Activated naive CD4-positive, alpha-beta T cell (primary cell): ENCODE measurements at places on chromosomes 12 and 14.

- DNase-seq = no peak
These were observed 105.3 kb downstream of the SLC6A15 start for GRCh38 chr12:84807249-84807648.

DNA sequence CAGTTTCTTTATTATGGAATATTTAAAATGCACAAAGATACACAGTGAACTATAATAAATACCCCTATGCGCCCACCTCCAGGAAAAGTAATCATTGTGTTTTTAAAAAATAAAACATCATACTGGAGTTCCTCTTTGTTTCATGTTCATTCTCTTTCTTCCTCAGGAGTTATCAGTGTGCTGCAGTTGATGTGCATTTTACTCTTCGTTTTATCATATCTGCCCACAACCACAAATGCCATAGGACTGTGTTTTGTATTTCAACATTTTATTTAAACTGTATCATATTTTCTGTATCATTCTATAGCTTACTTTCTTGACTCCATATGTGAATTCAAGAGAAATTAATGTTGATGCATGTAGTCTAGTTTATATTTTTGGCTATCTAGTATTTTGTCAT, 53.9 kb downstream of the TSHR start:
- DNase-seq = no peak

DNA sequence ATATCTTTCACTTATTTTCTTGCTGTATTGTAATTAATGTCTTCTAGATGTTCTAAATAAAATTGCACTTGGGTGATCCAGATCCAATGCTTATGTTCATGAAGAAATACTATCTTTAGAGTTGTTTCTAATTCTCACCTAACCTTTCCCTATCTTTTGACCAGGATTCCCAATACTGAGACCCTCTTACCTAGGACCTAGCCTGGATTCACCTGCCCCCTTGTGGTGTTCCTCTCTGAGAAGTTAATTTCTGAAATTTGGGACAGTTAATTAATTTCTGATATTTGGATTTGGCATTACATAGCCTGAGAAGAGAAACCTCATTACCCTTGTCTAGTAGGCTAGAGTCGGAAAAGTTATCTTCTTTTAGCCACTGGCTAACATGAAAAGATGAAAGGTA, 29.5 kb downstream of the FOXA1 start:
- no peak for DNase-seq

- no peak for DNase-seq
These were observed 580.6 kb upstream of the TBX3 start for GRCh38 chr12:115264605-115265004.

- no peak for DNase-seq
These were observed 24.3 kb upstream of the PARP11 start for GRCh38 chr12:3897371-3897971.

DNA sequence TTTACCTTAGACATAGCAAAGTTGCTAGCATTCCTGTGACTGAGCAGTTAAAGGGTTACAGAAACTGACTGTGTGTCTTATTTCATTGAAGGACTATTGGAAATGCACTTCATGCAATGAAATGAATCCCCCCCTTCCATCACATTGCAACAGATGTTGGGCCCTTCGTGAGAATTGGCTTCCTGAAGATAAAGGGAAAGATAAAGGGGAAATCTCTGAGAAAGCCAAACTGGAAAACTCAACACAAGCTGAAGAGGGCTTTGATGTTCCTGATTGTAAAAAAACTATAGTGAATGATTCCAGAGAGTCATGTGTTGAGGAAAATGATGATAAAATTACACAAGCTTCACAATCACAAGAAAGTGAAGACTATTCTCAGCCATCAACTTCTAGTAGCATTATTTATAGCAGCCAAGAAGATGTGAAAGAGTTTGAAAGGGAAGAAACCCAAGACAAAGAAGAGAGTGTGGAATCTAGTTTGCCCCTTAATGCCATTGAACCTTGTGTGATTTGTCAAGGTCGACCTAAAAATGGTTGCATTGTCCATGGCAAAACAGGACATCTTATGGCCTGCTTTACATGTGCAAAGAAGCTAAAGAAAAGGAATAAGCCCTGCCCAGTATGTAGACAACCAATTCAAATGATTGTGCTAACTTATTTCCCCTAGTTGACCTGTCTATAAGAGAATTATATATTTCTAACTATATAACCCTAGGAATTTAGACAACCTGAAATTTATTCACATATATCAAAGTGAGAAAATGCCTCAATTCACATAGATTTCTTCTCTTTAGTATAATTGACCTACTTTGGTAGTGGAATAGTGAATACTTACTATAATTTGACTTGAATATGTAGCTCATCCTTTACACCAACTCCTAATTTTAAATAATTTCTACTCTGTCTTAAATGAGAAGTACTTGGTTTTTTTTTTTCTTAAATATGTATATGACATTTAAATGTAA, 31.5 kb downstream of the MDM2 start:
- DNase-seq = no peak

DNA sequence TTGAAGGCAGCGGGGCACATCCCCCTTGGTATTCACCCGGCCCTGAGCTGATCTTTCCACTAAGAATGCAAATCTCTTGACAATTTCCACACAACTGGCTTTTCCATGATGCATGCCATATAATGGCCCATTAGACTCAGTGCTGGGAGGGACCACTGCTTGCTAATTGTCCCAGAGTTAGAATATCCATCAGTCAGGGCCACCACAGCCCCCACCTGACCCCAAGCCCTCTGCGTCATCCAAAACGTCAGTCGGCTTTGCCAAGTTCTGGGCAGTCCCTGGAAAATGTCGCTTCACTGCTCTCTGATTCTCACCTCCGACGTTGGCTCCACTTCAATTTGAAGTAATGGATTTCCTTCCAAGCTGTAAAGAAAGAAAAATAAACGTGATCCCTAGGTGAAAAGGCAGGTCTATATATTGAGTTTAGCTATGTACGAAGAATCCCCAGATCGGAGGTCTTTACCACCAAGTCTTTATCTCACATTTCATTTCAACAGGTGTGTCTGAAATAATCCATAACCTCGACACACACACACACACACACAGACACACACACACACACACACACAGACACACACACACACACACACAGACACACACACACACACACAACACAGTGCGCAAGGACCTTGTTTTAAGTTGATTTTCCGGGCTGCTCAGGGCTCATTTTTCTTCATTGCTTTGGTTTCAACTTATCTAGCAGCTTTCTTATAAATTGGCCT, 165.5 kb upstream of the NOS1 start:
- no peak for DNase-seq

- DNase-seq = no peak
These were observed 5.5 kb downstream of the ASIC1 start for GRCh38 chr12:50062728-50063460.

GRCh38 chr14:78978896-78979295, 808.7 kb downstream of the NRXN3 start:
- DNase-seq = no peak

DNA sequence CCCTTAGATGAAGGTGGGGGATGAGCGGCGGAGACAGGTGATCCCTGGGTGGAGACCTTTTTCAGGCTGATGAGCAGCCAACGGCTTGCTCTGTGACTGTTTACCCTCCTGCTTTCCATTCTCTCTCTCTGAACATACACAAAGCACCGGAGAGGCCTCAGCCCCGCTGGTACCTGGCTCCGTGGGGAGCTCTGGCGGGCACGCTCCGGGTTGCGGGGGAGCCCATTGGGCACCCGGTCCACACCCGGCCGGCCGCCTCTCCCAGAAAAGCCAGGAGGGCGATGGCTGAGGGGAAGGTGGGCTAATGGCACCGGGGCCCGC, 545 bp downstream of the SMARCC2 start:
- DNase-seq = no peak

DNA sequence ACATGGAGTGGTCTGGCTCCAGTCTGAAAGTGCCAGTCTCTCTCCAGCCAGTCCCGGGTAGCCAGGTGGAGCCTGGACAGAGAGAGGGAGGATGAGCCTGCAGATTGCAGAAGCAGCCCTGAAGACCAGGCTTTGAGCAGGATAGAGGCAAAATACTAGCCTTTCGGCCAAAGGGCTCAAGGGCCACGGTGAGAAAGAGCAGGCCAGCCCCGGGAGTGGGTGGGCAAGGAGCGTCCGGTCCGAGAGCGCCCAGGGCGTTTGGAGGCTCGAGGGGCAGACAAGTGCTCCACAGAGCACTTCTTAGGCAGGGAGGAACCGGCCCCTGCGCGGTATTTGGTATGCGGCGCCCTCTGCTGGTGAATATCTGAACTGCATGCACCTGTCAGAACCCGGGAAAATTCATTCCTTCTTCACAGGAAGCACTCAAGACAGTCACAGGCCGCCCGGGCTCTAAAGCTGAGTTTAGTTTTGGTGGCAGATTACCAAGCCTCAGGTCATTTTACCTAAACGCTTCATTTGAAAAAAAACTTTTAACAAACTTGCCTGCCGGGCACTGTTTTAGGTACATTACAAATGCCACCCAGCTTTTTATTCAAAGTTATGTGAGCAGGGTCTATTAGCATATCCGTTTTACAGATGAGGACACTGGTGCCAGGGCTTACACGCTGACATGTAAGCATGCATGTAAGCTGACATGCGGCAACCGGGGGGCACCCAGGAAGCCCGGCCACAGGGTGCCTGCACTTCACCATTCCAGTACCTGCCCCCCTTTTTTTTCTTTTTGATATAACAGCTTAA, 21.0 kb upstream of the PSMC1 start:
- DNase-seq = peak; percentile 10

GRCh38 chr12:96070670-96071279, 35.4 kb upstream of the LTA4H start:
- DNase-seq = no peak

GRCh38 chr12:30010071-30011052, 226.6 kb upstream of the TMTC1 start:
- DNase-seq = no peak

DNA sequence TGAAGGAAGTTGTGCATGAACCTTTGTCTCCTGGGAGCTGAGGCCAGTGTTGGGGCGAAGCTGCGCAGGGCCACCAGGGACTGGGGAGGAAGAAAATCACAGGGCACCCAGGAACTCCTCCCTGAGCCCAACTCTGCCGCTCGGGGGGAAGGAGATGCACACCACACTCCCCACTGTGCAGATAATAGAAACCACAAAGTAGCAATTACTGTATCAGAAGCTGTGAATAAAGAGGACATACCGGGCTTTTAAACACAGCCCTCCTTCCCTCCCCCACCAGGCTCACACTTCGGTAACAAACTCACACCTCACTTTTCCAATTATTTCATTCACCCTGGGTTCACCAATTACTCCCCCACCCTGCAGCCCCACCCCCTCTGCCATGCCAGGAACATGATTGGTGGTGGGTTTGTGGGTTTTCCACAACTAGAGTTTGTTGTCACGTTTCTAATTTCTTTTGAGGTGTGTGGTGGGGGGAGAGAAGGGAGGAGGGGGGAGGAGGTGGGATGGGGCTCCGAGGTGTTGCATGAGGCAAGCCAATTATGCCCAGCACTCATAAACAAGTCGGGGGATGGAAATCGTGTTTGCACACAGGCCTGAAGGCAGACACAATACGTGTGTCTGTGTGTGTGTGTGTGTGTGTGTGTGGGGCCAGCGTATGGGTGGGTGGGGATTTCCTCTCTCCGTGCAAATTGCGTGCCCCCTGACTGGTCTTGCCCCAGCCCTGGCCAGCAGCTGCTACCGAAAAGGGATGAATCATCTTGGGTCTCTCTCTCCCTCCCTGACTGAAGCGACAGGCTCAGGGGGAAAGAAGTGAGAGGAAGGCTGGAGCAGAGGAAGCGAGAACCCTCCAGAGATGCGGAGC, 103.3 kb downstream of the RBM19 start:
- no peak for DNase-seq

- no peak for DNase-seq
These were observed 8.8 kb downstream of the BCL7A start for GRCh38 chr12:122030424-122031035.

DNA sequence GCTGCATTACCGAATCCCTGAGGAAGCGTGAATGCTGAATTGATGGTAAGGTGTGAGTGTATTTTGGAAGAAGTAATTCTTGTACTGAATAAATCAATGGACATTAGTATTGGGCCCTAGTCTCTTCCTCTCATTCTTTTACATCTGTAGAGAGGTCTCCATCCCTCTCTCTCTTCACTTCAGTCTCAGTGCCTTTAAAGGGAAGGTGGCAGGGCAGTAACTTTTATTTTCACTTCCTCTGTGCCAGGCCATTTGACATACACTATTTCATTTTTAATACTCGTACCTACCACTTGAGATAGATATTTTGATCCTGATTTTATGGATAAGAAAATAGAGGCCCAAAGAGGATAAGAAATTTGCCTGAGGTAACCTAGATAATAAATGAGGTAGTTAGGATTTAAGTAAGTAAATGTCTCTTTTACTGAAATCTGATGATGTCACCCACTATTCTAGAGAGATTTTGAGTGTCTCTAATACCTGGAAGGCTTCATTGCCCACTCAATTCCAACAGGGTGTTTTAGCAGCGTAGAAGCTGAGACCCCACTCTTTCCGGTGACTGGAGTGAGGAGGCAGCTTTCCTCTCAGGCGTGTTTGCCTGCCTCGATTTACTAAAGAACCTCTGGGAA, 177.9 kb upstream of the PRICKLE1 start:
- no peak for DNase-seq

DNA sequence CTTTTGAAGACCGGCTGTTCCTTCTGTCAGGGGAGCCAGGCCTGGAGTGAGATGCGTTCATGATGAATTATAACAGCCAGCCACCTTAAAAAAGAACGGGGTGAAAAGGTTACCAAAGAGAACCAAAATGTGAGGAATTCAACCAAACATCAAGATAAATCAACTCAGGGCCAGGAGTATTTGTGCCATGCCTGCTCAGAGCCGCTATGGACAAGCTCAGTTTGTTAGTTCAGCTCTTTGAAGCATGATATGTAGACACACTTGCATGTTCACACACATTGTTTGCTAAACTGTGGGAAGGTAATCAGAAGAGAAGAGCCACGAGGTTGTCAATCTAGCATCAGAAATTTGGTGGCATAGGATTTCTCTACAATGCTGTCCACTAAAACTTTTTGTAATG, 367.4 kb upstream of the TBX3 start:
- no peak for DNase-seq

DNA sequence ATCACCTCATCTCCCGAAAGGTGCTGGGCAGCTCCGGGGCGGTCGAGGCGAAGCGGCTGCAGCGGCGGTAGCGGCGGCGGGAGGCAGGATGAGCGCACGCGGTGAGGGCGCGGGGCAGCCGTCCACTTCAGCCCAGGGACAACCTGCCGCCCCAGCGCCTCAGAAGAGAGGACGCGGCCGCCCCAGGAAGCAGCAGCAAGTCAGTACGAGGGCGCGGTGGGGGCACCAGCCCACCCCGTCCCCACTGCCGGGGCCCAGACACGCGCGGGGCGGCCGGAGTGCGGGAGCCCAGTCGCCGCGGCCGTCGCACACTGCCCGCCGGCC, 862 bp downstream of the HMGA2 start:
- no peak for DNase-seq

- no peak for DNase-seq
These were observed 36.3 kb downstream of the RIN3 start for GRCh38 chr14:92549859-92550230.

- no peak for DNase-seq
These were observed 209.6 kb upstream of the KRR1 start for GRCh38 chr12:75720812-75721641.

GRCh38 chr12:67764946-67765619, 116.5 kb downstream of the DYRK2 start:
- DNase-seq = no peak

GRCh38 chr14:93939304-93940229, 12.4 kb downstream of the FAM181A start:
- DNase-seq = peak; percentile 92
